ENCODE measurements at places on chromosomes 4 and X.

- DNase-seq, result no peak
Observed at GRCh38 chr4:156251373-156252065, 297.9 kb upstream of the CTSO start.

DNA sequence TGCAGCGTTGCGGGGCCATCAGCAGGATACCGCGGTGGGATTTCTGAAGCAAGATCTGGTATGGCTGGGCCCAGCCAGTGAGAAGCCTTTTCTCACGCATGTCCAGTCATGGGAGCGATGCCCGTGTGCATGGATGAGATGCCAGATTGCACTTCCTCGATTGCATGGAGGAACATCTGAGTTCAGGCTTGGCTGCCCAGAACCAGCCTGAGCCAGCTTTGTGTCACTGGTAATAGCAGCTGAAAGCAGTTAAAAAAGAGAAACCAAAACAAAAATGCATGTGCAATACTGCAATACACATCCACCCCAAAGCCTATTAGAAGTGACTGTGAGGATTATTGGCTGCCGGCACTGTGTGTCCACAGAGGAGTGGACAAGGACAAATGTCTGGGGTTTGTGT is 59.3 kb downstream of the PSAPL1 start:
- DNase-seq, result no peak

DNA sequence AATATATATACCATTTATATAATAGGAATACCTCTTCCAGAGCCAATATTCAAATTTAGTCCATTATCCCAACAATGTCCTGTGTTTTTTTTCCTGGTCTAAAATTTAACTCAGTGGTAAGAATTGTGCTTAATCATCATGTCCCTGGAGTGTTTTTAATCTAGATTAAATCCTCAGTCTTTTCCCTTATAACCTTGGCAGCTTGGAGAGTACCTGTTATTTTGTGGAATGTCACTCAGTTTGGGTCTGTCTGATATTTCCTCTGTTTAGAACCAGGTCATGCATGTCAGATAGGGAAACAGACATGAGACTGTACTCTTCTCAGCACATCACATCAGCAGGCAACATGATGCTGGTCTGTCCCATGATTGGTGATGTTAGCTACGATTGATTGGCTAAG is 96.6 kb downstream of the HPGD start:
- no peak for DNase-seq

GRCh38 chr4:20496068-20496467 is 204.2 kb upstream of the PACRGL start:
- DNase-seq, result no peak

DNA sequence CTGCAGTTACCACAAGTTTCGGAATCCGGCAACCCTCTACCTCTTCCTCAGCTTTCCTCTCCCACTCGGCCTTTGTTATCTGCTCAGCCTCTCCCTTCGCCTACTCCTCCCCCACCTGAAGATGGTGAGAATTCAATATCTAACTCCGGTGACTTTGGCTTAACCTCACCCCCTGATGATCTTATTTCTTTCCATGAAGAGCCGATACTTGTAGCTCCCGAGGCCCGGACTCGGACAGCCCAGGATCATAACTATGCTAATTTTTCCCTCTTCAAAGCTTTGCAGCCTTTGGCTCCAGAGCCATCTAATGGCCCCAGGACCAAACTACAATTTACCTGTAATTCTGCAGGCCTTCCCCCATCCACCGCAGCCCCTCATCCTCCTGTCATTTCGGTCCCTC is 32.0 kb upstream of the MGST2 start:
- no peak for DNase-seq

GRCh38 chr4:168509786-168510185 is 12.9 kb downstream of the PALLD start:
- no peak for DNase-seq

DNA sequence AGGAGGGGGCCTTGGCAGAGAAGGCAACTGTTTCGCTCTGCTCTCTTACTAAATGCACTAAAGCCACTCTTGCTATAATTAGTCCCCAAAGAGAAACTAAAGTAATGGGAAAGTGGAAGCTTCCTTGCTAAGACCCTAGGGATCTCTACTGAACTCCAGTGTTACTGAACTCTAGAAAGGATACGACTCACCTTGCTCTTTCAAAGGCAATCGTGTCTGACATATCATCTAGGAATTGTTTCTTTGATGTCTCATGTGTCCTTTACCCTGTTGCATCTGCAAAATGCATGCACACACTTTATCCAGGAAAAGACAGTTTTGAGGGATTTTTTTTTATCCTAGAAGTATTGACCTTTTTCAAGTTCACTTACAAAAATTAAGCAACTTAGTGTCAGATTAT is 148.1 kb upstream of the FAM9B start:
- no peak for DNase-seq

- no peak for DNase-seq
Observed at GRCh38 chr4:68905939-68906779, 45.4 kb downstream of the UGT2A3 start.

- DNase-seq, result peak; percentile 37
Observed at GRCh38 chr4:102343964-102344519, 1.2 kb downstream of the SLC39A8 start.

DNA sequence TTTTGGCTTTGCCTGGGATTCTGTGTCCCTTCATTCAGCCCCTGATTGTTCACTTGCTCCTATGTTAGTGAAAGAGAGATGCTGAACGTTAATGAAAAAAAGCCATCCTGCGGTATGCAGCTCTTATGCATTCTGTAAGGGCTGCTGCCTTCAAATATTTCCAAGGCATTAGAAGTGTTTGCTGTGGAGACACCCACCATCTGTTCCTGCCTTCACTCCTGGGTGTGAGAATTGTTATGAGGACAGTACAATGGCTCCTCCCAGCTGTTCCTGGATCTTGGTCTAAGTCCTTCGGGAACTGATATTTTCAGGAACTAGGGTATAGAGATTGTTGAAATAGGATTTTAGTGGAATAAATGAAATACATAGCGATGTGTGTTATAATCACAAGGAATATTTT is 427.1 kb upstream of the FAM47C start:
- DNase-seq, result no peak

DNA sequence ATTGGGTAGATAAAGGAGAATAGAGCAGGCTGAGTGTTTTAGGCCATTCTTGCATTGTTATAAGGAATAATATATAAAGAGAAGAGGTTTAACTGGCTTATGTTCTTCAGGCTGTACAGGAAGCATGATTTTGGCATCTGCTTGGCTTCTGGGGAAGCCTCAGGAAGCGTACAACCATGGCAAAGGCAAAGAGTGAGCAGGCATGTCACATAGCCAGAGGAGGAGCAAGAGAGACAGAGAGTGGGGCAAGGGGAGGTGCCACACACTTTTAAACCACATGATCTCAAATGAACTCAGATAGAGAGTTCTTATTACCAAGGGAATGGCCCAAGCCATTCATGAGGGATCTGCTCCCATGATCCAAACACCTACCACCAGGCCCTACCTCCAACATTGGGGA is 4.4 kb upstream of the METTL14 start:
- no peak for DNase-seq

GRCh38 chr4:121900132-121900983 is 30.1 kb upstream of the BBS7 start:
- DNase-seq, result no peak

GRCh38 chrX:99394456-99394855 is 1015.6 kb downstream of the PCDH19 start:
- no peak for DNase-seq

GRCh38 chrX:96978906-96979305 is 95.2 kb downstream of the RPA4 start:
- no peak for DNase-seq

DNA sequence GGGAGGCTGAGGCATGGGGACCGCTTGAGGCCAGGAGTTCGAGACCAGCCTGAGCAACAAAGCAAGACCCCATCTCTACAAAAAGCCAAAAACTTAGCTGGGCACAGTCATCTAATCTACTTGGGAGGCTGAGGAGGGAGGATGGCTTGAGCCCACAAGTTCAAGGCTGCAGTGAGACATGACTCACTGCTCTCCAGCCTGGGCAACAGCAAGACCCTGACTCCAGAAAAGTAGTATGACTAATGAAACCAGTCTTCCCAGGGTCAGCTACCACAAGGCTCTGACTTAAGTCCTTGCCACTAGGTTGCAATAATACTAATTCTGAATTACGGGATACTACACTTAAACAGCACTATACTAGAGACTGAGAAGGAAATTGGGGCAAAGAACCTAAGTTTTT is 33.1 kb downstream of the ERVMER34-1 start:
- DNase-seq, result no peak

- DNase-seq, result no peak
Observed at GRCh38 chr4:8328866-8329559, 59.5 kb downstream of the HTRA3 start.

- DNase-seq, result no peak
Observed at GRCh38 chr4:54390670-54391069, 161.6 kb downstream of the PDGFRA start.

GRCh38 chrX:106404512-106404911 is 207.3 kb upstream of the RADX start:
- no peak for DNase-seq

Data from stimulated activated CD8-positive, alpha-beta memory T cell treated with anti-CD3 and anti-CD28 coated beads, Interleukin-7, amount 100 ng/mL, for 24 hours (primary cell).